ELR (cell line): ENCODE measurements at places on chromosomes 13 and 19.

- DNase-seq: peak; percentile 89
These were observed 90.5 kb downstream of the STARD13 start for GRCh38 chr13:33194820-33195692.

DNA sequence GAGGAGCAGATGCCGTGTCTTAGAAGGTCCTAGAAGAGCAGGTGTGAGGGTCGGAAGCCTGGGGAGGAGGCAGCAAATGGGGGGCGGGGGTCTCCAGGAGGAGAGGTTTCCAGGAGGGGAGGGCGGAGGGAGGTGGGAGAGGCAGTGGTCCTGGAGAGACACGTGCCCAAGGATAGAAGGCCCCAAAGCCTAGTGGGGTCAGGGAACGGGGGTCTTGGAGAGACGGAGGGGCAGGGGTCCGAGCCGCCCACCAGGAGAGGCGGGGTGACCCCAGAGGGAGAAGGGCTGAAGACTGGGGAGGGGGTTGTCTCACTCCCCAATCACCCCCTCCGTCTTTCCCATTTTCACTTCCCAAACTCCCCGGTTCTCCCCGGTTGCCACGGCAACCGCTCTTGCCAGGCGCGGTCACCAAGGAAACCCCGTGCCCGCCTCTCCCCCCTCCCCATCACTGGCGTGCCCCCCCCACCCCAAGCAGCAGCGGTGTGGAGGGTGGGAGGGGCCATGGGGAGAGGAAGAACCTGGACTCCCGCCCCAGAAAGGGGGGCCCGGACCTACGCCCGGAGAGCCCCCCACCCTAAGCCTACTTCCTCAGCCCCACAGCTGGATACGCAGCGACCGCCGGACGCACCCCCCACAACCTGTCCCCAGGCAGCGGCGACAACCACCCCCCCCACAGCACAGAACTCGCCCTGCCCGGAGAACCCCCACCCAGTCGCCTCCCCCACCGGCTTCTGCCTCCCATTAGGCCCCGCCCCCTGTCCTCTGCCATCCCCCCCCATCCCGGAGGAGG is 988 bp downstream of the LRRC4B start:
- DNase-seq: no peak

GRCh38 chr19:35077411-35078223 is 36.1 kb downstream of the HPN start:
- DNase-seq: no peak

- DNase-seq: no peak
These were observed 2086.1 kb upstream of the PCDH20 start for GRCh38 chr13:63501702-63502101.

- peak; percentile 69 for DNase-seq
These were observed 68.7 kb downstream of the RASL11A start for GRCh38 chr13:27339299-27339698.

- no peak for DNase-seq
These were observed 391.8 kb downstream of the KLF5 start for GRCh38 chr13:73450583-73450982.

GRCh38 chr13:29196409-29197074 is 376.4 kb downstream of the MTUS2 start:
- no peak for DNase-seq

GRCh38 chr13:64925284-64925683 is 2304.9 kb downstream of the PCDH9 start:
- peak; percentile 13 for DNase-seq

DNA sequence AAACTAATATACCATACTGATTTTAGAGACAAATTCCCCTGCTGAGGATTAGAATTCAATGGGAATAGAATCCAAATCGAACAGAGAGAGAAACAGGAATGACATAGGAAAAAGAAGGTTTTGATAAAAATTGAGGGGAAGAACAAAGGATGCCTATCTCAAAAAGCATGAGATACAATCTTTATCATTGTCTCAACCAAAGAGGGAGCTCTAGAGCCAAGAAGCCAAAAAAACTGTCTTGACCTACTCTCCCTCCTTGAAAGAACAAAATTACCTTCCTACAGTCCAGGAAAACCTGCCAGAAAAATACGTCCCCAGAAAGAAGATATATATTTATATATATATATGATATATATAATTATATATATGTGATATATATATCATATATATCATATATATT is 39.2 kb upstream of the MIR17HG start:
- DNase-seq: peak; percentile 8

- DNase-seq: peak; percentile 70
These were observed 493 bp upstream of the LHFPL6 start for GRCh38 chr13:39603424-39603947.

DNA sequence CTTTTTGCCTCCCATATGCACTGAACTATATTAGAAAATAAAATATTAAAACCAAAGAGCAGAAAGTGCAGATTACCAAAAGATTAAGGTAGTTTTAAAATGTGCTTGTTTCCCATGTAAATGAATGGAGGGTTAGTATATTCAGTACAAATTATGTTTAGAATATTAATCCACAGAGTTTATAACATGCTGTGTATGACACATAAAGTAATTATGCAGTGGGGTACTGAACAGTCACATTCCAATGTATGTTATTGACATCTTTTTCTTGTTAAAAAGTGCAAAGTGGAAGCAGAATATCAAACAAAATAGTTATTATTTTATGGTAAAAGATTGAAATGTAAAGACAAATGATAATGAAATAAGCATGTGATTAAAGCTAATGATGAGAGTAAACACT is 79.3 kb downstream of the GPC6 start:
- DNase-seq: peak; percentile 70

DNA sequence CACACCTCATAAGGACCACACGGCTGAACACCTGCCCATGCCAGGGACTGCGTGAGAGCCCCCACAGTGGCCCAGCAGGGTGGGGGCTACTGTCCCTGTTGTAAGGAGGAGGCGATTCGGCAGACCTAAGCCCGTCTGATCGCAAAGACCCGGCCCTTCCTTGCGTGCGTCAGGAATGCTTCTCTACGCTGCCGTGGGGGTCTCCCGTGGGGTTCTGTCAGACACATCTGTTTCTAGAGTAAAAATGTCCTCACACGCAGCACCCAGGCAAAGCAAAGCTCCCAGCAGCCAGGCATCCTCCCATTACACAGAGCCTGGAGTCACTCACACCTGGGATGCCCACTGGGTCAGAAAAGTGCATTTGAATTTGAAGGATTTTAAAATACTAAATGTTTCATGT is 147.7 kb upstream of the SOX1 start:
- DNase-seq: no peak

GRCh38 chr13:44230736-44231135 is 142.9 kb upstream of the SERP2 start:
- DNase-seq: peak; percentile 43

- no peak for DNase-seq
These were observed 19.6 kb upstream of the PNMA8B start for GRCh38 chr19:46515290-46515609.

- no peak for DNase-seq
These were observed 9.7 kb upstream of the CEBPA start for GRCh38 chr19:33312065-33312464.

GRCh38 chr19:37551129-37551993 is 43.2 kb downstream of the ZNF571 start:
- peak; percentile 63 for DNase-seq

- no peak for DNase-seq
These were observed 38.7 kb downstream of the C13orf46 start for GRCh38 chr13:113935001-113935844.

DNA sequence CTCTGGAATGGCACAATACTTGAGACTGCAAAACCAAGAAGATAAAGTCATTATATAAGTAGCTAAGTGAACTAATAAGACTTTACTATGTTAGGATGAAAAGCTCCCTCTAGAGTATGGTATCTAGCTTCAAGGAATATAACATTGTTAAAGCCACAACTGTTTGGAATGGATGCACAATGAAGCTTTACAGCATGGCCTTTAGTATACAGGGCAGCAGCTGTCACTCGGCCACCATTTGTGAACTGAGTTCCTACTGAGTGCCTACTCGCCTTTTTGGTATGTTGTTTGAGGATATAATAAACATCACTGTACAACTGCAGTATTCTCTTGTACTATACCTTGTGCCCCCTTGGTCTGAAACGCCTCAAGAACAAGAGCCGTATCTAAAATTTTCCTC is 6.8 kb downstream of the ALG5 start:
- DNase-seq: no peak

DNA sequence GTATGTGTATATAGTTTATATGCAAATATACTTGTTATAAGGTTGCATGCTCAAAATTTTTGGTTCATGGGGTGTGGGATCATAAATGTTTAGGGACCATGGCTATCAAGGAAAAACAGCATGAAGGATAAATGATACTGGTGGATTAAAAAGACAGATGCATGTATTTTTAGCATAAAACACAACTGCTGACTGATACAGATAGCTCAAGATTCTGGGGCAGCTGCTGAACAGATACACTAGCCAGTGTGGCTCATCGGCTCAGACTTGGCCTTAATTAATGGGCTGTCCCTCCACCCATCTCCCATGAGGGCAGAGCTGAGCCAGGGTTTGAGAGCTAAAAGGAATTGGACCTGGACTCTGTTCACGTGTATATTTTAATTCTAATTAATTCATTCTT is 11.4 kb downstream of the ALOX5AP start:
- no peak for DNase-seq

DNA sequence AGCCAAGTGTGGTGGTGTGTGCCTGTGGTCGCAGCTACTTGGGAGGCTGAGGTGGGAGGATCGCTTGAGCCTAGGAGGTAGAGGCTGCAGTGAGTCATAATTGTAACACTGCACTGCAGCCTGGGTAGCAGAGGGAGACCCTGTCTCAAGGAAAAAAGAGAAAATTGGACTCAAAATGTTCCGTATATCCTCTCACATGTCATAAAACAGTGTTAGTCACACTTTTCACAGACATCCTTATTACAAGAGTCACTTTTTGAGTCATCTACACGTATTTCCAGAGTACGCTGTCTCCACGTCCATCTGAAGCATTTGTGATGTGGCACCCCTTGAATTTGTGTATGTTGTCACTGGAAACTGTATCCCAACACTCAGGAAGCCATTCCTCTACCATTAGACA is 133.0 kb downstream of the SIPA1L3 start:
- peak; percentile 98 for DNase-seq

- no peak for DNase-seq
These were observed 52.1 kb upstream of the AKAP11 start for GRCh38 chr13:42219876-42220275.

DNA sequence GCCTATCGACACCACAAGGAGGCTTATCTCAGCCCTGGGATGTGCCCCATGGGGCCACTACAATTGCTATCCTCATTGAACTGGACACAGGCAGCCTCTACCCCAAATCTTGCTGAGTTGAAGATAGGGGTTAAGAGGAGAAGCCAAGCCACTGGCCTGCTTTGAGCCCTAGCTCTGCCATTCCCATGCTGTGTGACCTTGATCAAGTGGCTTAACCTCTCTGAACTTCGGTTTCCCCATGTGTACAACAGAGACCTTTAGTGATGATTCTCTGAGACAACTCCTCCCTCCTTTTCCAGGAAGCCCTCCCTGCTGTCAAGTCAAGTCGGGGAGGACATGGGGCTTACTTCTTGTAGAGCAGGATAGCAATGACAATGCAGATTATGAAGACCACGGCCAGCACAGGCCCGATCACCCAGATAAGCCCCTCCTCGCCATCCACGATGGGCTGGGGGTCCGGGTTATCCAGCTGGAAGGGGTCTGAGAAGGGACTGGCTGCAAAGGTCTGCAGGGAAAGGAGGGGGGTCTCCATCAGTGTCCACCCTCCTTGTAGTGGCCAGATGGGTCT is 121.6 kb downstream of the PTPRS start:
- no peak for DNase-seq

DNA sequence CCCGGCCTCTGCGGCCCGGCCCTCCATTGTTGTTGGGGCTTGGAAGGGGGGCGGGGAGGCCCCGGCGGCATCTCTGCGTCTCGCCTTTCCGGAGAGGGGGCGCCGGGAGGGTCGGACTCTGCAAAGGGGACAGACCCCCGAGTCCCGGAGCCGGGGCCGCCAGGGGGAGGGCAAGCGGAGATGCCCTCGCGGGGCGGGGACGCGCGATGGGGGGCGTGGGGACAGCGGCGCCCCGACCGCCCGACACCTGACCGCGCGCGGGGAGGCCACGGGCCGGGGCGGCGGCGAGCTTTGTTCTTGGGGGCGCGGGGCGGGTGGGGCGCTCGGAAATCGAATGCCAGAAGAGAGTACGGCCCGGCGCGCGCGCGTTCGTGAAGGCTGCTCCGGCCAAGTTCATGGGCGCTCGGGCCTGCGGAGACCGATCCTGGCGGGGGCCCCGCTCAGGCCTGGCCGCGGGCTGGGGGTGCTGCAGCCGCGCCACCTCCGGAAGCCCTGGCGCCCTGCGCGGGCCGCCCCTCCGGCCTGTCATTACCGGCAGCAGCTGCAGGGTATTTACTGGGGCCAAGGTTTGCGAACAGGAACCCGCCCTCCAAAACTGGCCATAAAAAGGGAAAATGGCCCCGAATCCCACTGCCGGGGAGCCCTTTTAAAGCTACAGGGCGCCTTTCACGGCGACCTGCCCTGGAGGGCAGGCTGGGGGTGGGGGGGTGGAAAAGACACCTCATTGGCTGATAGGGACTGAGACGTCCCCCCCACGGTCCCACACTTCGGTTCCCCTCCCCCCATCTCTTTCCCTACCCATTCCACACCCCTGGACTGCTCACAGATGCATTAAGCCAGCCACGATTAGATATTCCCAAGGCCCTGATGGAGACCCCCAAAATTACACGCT is 11.1 kb upstream of the NANOS3 start:
- DNase-seq: no peak

DNA sequence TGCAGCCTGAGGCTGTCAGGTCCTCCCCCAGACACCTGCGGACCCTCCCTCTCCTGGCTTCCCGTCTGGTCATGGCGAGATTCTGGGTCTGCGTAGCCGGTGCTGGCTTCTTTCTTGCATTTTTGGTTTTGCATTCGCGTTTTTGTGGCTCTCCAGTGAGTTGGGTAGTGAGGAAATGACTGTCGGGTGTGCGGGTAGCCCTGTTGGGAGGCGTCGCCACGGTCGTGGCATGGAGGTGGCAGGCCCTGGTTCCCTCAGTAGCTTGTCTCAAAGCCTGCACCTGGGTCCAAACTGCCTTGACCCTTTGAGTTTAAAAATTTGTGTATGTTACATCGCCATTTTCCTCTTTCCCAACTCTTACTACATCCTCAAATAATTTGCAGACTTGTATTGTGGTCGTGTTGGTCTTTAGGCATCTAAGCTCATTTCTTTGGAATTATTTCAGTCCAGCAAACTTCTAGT is 344 bp downstream of the NHLRC3 start:
- DNase-seq: peak; percentile 50

DNA sequence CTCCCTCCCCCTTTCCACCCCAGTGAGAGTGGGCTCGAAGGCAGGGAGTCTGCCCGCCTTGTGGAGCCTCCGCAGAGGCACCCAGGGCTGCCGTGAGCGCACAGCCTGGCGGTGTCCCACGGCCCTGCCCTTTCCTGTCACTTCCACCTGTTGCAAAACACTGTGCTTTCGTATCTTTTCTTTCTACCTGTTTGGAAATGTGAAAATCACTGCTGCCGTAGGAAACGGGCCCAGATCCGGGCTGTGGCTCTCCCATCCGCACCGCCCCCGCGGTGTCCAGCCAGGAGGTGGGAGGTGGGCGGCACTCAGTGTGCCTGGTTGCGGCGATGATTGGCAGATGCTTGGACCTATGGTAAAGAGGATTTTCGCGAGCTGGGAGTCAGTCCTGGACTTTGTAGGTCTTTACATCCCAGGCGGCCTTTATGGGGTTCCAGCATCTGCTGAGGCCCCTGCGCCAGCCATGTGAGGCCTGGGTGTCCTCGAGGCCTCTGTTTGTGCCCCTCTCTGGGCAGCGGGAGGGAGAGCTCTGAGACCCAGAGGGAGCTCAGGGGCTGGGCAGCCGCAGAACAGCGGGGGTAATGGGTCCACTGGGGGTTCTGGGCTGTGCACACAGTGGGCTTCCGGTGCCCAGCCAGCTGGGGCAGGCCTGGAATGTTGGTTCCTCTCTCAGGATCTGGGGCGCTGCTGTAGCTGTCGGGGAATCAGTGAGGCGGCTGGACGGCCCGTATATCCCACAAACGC is 6.1 kb downstream of the STK11 start:
- DNase-seq: no peak
